ENCODE measurements at places on chromosomes 12 and 14.

GRCh38 chr12:89289720-89290119 is 62.6 kb downstream of the DUSP6 start:
- no peak for DNase-seq

DNA sequence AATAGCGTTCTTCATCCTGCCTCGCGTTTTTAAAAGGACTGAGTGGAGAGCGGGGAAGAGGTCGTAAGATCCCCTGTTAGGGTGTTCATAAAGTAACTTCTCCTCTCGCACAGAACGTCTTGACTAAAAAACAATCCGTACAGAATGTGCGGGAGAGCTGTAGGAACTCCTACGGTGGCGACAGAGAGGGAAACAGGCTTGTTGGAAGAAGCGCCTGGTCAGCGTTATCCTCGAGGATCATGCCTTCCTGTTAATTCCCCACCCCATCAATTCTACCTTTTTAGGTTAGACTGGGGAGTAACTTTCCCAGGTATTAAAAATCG is 399 bp upstream of the WASHC4 start:
- peak; percentile 60 for DNase-seq

- DNase-seq: no peak
Observed at GRCh38 chr12:107109726-107110719, 16.7 kb upstream of the CRY1 start.

- no peak for DNase-seq
Observed at GRCh38 chr14:103696466-103697071, 18.7 kb downstream of the XRCC3 start.

DNA sequence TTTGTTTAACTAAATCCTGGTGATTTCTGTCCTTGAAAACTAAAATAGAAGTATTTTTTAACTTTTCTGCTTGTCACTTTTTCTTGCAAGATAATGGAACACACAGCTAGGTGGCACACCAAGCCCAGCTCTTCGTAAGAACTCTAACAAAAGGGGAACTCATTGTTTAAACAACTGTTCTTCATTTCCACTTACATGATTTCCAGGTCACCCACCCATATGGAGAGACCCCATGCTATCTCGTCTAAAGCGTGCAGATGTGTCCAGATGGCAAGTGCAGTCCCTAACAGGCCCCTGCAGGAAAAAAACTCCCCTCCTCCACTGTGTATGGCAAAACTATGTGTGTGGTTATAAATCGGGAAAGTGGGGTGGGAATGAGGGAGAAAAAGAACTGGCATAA is 43.3 kb upstream of the NT5DC3 start:
- DNase-seq: peak; percentile 36

DNA sequence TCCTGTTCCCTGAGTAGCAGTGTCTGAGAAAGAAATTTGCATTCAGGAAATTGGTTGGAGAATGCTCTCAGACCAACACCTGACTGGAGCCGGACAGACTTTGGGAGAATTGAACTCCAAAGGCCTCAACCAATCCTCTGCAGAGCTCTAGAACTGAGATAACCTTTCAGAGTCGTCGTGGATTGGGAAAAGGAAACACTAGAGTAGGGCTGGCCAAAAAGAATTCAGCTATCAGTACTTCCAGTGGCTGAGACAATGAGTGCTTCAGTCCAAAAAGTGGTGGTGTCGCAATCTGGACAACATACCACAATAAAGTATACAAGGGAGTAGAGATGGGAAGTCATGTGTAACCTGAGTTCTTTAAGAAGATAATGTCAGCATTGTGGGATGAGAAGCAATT is 377.1 kb downstream of the SLC16A7 start:
- DNase-seq: no peak

DNA sequence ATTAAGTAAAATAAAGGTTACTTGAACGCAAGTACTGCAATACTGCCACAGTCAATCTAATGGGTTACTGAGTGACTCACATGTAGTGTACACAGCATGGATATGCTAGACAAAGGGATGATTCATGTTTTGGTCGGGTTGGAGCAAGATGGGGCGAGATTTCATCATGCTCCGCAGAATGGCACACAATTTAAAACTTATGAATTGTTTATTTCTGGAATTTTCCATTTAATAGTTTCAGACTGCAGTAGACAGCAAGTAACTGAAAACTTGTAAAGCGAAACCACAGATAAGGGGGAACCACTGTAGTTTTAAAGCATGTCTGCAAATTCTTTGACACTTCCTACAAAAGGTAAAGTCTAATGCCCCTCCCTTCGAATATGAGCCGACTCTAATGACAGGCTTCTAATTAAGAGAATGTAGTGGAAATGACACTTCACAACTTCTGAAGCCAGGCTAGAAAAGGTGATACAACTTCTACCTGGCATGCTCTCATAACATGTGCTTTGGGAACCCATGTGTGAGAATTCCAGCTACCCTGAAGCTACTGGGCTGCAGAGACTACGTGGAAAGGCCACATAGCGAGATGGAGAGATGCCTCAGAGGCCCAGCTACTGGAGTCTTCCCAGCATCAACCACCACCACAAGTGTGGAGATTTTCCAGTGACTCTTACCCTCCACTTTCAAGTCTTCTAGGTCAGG is 13.9 kb upstream of the TCP11L2 start:
- no peak for DNase-seq

DNA sequence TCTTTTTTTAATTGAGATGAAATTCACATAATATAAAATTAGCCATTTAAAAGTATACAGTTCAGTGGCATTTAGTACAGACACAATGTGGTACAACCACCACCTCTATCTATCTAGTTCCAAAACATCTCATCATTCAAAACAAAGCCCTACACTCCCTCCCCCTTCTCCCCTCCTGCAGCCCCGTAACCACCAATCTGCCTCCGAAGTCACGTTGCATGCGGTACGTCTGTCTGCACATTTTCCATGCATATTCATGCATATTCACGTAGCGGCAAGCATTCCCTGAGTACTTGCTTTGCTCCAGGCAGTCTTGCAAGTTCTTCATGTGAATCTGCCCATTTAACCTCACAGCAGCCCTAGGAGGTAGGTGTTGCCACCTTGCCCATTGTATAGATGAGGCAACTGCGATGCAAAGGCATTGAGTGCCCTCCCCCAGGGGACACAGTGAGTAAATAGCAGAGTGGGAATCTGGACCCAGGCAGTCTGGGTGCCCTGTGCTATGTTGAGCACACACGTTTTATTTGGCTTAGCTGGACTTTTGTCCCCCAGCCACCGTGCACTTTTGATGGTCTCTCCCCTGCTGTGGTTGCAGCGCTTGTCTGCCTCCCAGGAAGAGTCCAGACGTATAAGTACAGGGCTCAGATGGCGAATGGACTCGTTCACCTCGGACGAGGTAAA is 43.4 kb downstream of the RIN3 start:
- DNase-seq: no peak

DNA sequence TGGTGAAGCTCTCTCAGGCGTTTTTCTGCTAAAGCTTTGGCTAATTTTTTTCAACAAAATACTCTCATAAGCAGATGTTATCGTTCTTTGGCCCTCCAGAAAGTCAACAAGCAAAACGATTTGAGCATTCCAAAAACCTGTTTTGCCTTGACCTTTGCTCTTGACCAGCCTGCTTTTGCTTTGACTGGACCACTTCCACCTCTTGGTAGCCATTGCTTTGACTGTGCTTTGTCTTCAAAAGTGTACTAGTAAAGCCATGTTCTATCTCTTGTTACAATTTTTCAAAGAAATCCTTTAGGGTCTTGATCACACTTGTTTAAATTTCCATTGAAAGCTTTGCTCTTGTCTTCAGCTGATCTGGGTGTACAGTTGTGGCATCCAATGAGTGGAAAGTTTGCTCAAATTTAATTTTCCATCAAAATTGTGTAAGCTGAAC is 10.7 kb upstream of the ARID4A start:
- DNase-seq: no peak

All from NCI-H345 (cell line).